ENCODE measurements at places on chromosomes 7 and 10.

GRCh38 chr10:129792141-129792540 lies 171.9 kb downstream of the EBF3 start:
- no peak for DNase-seq

DNA sequence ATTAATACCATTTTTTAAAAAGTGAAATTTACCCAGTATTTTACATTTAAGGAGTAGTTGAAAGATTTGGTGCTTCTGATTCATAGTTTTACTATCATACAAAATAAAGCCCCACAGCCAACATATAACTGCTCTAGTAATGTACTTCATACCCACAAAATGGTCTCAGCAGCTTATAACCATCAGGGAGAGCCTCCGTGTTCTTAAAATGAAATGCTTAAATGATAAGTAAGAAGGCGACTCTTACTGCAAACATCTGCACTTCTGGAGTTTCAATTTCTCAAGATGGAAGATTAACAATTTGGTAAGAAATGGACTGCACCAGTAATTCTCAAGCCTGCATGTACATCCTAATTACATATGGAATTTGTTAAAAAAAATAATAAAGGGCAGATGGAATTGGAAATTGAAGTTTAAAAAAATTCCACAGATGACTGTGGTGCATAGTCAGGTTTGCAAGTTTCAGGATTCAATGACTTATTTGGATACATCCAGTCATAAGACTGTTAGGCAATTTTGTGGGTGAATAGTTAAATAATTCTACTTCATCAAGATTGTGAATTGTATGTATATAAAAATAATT lies 461.0 kb downstream of the KIF20B start:
- DNase-seq = no peak

- DNase-seq = no peak
Observed at GRCh38 chr10:44921506-44921905, 10.4 kb downstream of the TMEM72 start.

GRCh38 chr10:71554671-71555070 lies 158.0 kb downstream of the CDH23 start:
- no peak for DNase-seq

- DNase-seq = no peak
Observed at GRCh38 chr7:100546129-100546925, 7.3 kb downstream of the AGFG2 start.

- DNase-seq = no peak
Observed at GRCh38 chr7:108589874-108590273, 20.2 kb downstream of the DNAJB9 start.

GRCh38 chr10:54613162-54613561 lies 187.9 kb downstream of the PCDH15 start:
- DNase-seq = no peak

Measured in stimulated activated CD8-positive, alpha-beta memory T cell treated with anti-CD3 and anti-CD28 coated beads, Interleukin-4, amount 100 ng/mL, for 48 hours (primary cell).